Stimulated activated CD4-positive, alpha-beta T cell treated with anti-CD3 and anti-CD28 coated beads, Interleukin-1b, Interleukin-23, amount 100 ng/mL, for 1 hour (primary cell): ENCODE measurements at places on chromosomes 16 and 17.

DNA sequence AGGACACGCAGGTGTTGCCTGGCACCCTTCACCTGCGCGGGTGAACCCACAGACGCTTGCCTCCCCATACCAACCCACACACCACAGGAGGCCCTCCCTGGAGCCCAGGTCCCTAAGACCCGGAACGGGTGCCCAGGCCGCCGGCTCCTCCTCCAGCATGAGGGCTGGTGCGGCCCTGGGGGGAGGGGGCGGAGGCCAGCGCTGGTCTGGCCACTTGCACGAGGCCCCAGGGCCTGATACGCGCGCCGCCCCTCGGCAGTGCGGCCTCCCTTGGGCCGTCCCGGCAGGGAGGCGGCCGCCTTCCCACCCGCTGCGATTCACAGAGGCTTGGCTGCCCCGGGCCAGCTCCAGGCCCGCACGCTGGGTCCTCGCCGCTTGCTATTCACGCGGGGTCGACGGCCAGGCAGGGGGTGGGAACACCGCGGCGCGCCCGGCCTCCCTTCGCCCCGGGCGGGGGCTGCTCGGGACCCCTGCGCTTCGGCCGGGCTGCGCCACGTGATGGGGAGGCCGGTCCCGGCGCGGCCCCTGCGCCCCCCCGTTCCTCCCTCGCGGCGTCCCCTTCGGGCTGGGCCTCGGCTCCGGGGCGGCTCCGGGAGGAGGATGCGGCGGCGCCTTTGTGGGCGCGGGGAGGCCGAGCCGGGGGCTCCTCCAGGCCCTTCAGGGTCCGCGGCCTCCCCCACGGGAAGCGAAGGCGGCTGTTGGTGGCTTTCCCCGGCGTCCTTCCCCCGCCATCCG, 685 bp downstream of the FASN start:
- peak; percentile 29 for DNase-seq

DNA sequence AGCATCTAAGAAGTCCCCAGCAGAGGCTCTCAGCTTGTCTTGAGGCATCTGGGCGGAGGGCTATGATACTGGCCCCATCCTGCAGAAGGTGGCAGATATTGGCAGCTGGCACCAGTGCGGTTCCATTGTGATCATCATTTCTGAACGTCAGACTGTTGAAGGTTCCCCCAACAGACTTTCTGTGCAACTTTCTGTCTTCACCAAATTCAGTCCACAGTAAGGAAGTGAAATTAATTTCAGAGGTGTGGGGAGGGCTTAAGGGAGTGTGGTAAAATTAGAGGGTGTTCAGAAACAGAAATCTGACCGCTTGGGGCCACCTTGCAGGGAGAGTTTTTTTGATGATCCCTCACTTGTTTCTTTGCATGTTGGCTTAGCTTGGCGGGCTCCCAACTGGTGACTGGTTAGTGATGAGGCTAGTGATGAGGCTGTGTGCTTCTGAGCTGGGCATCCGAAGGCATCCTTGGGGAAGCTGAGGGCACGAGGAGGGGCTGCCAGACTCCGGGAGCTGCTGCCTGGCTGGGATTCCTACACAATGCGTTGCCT, at the start of gene CIITA:
TSS of gene CIITA (plus strand) at position 404 of the 543 bp plus-strand sequence. CDS start at position 533, 129 bp downstream.
- no peak for DNase-seq

- no peak for DNase-seq
These were observed 10.4 kb upstream of the MARCHF10 start for GRCh38 chr17:62818526-62818925.

GRCh38 chr16:61324044-61324443, 712.2 kb downstream of the CDH8 start:
- no peak for DNase-seq

GRCh38 chr16:25707982-25708583, 16.3 kb downstream of the HS3ST4 start:
- DNase-seq, result no peak

DNA sequence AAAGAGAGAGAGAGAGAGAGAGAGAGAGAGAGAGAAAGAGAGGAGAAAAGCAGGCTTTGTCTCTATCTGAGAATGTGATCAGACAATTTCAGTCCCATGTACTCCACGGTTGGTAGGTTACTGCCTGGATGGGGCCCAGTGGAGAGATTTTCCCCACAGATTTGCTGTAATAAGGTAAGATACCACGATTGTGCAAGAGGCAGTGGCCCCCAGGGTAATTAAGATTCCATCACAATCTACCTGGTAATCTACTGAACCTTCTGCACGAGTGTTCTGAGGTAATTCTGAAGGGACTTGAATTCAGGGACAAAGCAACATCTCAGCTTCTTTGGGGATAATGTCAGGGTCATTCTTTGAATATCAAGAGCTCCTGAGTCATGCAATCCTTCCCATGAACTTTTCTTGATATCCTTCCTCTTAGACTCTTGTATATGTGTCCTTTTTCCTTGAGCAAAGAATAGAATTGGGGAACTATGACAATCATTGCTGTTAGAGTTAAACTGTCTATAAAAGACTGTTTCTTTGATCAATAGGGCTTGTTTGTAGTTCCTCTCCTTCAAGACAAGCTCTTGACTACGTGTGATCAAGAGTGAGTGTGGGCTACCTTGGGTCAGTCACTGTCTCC, 306.6 kb downstream of the MAF start:
- DNase-seq, result no peak

GRCh38 chr17:48012151-48012520, 25.5 kb downstream of the COPZ2 start:
- peak; percentile 30 for DNase-seq

- no peak for DNase-seq
These were observed 28.8 kb downstream of the ABCC12 start for GRCh38 chr16:48126801-48127644.

DNA sequence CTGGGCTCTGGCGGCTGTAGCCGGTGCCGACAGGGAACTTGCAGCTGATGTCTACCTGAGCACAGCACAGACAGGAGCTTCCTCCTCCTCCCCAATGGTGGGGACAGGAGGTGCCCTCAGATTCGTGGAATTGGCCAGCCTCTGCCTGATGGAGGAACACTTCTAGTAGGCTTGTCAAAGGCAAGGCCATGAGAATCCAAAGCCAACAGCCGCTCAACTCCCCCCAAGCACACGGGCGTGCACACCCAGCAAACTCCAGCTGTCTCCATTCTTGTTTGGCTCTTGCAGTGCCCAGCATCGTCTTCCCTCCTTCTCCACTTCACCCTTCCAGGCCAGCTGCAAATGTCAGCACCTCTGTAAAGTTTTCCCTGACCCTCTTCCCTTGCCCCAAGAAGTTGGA, 35.1 kb downstream of the SCNN1G start:
- no peak for DNase-seq

- peak; percentile 87 for DNase-seq
These were observed at the start of gene GGNBP2 for GRCh38 chr17:36544307-36545076. GGNBP2 (plus strand) TSS chr17:36544919; CDS start chr17:36545725, 806 bp downstream.

- DNase-seq, result no peak
These were observed 65.7 kb upstream of the BCAR1 start for GRCh38 chr16:75317101-75317522.

DNA sequence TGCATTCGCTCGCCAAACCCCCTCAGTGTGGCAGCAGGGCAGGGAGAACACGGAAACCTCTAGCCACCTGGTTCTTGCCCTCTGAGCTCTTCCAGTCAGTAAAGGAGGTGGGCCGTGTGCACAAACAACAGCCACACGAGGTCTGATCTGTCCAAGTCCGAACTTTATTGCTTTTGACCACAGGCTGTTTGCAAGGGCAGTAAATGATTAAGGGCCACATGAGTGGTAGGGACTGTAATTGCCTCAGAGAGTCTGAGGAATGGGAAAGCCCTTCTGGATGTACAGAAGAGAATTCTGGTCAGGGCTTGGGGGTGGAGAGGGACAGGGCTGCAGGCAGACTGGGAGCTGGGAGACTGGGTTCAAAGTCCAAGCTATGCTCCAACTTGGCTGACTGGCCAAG, 75.7 kb upstream of the LHX1 start:
- DNase-seq, result no peak

DNA sequence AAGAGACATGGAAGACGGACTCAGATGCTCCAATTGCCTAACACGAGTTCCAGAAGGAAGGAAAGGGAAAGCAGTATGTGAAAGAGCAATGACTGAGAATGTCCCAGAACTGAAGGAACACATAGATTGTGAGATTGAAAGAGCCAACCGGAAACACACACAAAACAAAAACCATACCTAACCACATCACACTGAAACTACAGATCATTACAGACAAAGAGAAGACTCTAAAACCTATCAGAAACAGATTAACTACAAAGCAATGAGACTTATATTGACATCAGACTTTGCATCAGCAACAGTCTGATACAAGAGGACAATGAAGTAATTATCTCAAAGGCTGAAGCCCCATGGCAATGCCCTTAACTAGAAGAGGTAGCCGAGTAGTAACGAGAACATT, 45.6 kb upstream of the CLEC18B start:
- DNase-seq, result no peak

GRCh38 chr17:46039592-46040186, 40.6 kb downstream of the STH start:
- no peak for DNase-seq

DNA sequence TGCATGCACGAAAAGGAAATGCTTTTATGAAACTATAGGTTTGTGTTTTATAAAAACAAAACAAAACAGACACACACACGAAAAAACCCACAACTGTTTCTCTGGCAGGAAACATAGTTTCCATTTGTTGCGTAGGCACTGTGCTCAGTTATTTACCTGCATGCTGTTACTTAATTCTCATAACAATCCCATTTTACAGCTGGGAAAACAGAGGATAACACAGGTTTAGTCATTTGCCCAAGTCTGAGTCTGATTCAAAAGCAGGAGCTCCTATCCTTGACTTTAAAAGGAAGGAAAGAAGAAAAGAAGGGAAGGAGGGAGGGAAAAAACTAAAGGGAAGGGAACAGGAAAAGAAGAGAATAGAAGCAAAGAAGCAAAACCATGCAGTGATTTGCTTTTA, 117.4 kb downstream of the DNAH3 start:
- DNase-seq, result no peak
